ENCODE measurements at places on chromosomes 16 and 17.

- DNase-seq = no peak
These were observed 271.6 kb upstream of the TNRC6C start for GRCh38 chr17:77686903-77687302.

- DNase-seq = peak; percentile 16
These were observed 122.1 kb downstream of the SKAP1 start for GRCh38 chr17:48307814-48308411.

DNA sequence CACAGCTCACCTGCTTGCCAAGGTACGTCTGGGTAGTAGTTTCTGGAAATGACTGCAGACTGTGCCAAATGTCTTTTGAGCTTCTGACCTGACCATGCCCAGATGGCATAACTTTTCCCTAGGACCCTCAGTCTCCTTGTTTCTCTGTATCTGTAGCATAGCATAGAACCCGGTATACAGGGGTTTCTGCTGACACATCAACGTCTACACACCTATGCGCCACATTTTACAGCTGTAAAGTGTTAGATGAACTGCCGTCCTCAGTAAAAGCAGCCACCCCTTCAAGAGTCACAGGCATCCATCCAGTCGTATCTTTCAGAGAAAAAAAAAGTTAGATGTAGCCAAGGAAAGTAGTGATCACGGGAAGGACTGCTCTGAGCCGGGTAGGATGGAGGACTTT, 17.4 kb downstream of the KCTD2 start:
- DNase-seq = no peak

DNA sequence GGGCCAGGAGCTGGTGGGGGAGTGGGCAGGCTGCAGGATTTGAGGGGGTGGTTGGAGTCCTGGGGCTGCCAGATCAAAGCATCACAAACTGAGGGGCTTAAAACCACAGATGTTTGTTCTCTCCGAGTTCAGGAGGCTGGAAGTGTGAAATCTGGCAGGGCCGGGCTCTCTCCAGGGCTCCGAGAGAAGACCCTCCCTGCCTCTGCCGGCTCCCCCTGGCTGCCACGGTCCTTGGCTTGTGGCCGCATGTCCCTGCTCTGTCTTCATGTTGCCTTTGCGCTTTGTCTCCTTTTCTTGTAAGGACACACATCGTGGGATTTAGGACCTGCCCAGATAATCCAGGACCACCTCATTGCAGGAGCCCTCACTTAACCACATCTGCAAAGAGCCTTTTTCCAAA, 139.8 kb upstream of the GSE1 start:
- no peak for DNase-seq

- DNase-seq = no peak
These were observed 166.7 kb downstream of the IRF8 start for GRCh38 chr16:86065711-86066110.

DNA sequence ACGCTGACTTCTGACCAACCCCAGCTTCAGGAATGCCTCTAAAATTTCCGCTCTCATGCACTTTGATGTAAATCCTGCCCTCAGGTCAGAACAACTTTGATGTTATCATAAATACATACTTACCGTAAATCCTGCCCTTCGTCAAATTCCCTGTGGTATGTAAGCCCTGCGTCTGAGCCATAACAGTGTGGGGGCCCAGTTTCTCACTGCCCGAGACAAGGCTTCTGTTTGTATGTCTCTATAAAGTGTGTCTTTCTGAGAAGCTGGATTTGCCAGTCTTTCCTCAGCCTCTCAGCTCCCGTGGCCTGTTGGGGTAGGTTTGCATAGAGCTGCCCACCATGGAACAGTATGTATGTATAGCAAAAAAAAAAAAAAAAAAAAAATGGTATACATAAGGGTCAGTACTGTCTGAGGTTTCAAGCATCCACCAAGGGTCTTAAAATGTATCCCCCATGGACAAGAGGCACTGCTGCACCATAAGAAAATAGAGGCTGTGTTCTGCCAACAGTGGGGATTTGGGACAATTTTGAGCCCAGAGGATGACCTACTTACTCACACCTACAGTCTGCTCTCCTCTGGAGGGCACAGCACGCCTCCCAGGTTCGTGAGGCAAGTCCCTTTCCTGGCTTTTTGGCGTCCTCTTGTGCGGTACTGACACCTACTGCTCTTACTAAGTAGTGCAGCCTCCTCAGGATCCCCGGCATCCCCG, 17.5 kb downstream of the PRMT7 start:
- DNase-seq = peak; percentile 56

- DNase-seq = no peak
These were observed 193.7 kb downstream of the SHCBP1 start for GRCh38 chr16:46427340-46428107.

Measured in activated CD8-positive, alpha-beta memory T cell treated with anti-CD3 and anti-CD28 coated beads for 1 hour (primary cell).